ENCODE measurements at places on chromosomes 3 and 15. TPM values are rescaled to one million over a fixed set of nuclear protein-coding genes. Genes with fewer than 3 reads are reported as not detected.
A peak's percentile ranks its signal among the peaks of the same experiment; 100 is the strongest.

EAF2 gene
- total RNA-seq = 4.8 TPM

DNA sequence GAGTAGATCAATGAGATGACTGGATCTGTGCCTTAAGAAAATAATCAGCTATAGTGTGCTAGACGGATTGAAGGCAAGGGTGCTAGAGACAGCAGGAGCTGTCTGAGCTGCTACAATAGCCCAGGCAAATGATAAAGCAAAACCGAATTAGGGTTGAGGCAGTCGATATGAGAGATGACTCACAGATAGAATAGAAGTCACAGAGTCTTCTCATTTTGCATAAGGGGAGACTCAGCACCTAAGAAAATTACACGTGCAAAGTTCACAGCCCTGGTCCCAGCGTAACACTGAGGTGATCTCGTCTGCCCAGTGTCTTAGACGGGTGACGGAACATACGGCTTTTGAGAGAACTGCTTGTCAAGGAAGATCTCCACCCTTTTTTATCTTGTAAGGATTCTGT lies 11.6 kb downstream of the LPP start:
- peaks cover 39% of the 10 kb centered on the region for H3K4me1 ChIP-seq
- H3K27ac ChIP-seq = peak overlapping the region; percentile 68
- H3K27me3 ChIP-seq = no peaks in the 10 kb centered on the region
- H3K4me3 ChIP-seq = no peak overlapping the region

- no peaks in the 10 kb centered on the region for H3K27me3 ChIP-seq
- H3K36me3 ChIP-seq = no peaks in the 10 kb centered on the region
- ATAC-seq = no peak
- no peak overlapping the region for H3K4me3 ChIP-seq
Observed at GRCh38 chr3:176757429-176757828, 439.9 kb downstream of the TBL1XR1 start.

- ATAC-seq = no peak
- H3K27ac ChIP-seq = no peak overlapping the region
Observed at GRCh38 chr15:57133127-57133968, 214.9 kb downstream of the TCF12 start.

TTC21A gene
- 5.4 TPM for total RNA-seq

- no peaks in the 10 kb centered on the region for H3K36me3 ChIP-seq
- H3K27ac ChIP-seq = no peak overlapping the region
- peaks cover 4% of the 10 kb centered on the region for H3K4me1 ChIP-seq
- H3K27me3 ChIP-seq = no peaks in the 10 kb centered on the region
- no peak for ATAC-seq
Observed at GRCh38 chr3:32709346-32709745, 24.4 kb downstream of the CNOT10 start.

- no peaks in the 10 kb centered on the region for H3K27me3 ChIP-seq
- H3K4me1 ChIP-seq = no peaks in the 10 kb centered on the region
- H3K36me3 ChIP-seq = no peaks in the 10 kb centered on the region
- peak; percentile 68 for ATAC-seq
- H3K4me3 ChIP-seq = peak overlapping the region; percentile 98
Observed at GRCh38 chr15:49421991-49422390, 1.1 kb upstream of the FGF7 start.

DNA sequence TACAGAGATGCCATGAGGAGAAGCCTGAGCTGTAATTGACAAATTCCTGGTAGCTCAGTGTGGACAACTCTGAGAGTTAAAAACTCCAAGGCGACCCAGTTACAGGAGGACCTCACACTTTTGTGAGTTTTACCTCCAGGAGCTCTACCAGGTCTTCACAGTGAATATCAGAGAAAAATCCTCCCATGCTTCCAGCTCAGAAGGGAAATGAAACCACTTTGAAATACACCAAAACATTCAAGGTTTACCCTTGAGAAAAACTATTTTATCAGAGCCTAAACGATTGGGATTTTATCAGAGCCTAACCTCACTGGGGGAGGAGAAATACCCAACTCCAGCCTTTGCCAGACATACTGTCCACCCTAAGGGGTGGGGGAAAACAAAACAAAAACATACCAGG lies 52.4 kb downstream of the MCCC1 start:
- H3K4me3 ChIP-seq = no peak overlapping the region
- peaks cover 5% of the 10 kb centered on the region for H3K36me3 ChIP-seq
- no peak for ATAC-seq

ZNF106 gene
- 118 TPM for total RNA-seq

C3orf85 gene
- not detected for total RNA-seq

- no peaks in the 10 kb centered on the region for H3K4me1 ChIP-seq
- no peak for ATAC-seq
- H3K4me3 ChIP-seq = no peak overlapping the region
- H3K27me3 ChIP-seq = no peaks in the 10 kb centered on the region
- H3K36me3 ChIP-seq = no peaks in the 10 kb centered on the region
- no peak overlapping the region for H3K27ac ChIP-seq
Observed at GRCh38 chr3:15974647-15975046, 176.9 kb upstream of the ANKRD28 start.

- H3K27me3 ChIP-seq = no peaks in the 10 kb centered on the region
- H3K27ac ChIP-seq = no peak overlapping the region
- H3K36me3 ChIP-seq = peaks cover 42% of the 10 kb centered on the region
- no peak for ATAC-seq
Observed at GRCh38 chr3:126052196-126053058, 31.5 kb downstream of the SLC41A3 start.

- no peaks in the 10 kb centered on the region for H3K36me3 ChIP-seq
- H3K27ac ChIP-seq = no peak overlapping the region
- H3K4me1 ChIP-seq = no peaks in the 10 kb centered on the region
- no peaks in the 10 kb centered on the region for H3K27me3 ChIP-seq
- H3K4me3 ChIP-seq = no peak overlapping the region
- no peak for ATAC-seq
Observed at GRCh38 chr3:76943058-76943457, 96.8 kb upstream of the ROBO2 start.

GRCh38 chr3:184255291-184256039 lies 5.9 kb downstream of the CAMK2N2 start:
- ATAC-seq = no peak
- H3K4me1 ChIP-seq = peaks cover 16% of the 10 kb centered on the region
- H3K27me3 ChIP-seq = peaks cover 36% of the 10 kb centered on the region

GRCh38 chr3:70726961-70727360 lies 414.5 kb upstream of the MDFIC2 start:
- no peaks in the 10 kb centered on the region for H3K4me1 ChIP-seq
- H3K27ac ChIP-seq = no peak overlapping the region
- no peak overlapping the region for H3K4me3 ChIP-seq
- H3K36me3 ChIP-seq = no peaks in the 10 kb centered on the region

DNA sequence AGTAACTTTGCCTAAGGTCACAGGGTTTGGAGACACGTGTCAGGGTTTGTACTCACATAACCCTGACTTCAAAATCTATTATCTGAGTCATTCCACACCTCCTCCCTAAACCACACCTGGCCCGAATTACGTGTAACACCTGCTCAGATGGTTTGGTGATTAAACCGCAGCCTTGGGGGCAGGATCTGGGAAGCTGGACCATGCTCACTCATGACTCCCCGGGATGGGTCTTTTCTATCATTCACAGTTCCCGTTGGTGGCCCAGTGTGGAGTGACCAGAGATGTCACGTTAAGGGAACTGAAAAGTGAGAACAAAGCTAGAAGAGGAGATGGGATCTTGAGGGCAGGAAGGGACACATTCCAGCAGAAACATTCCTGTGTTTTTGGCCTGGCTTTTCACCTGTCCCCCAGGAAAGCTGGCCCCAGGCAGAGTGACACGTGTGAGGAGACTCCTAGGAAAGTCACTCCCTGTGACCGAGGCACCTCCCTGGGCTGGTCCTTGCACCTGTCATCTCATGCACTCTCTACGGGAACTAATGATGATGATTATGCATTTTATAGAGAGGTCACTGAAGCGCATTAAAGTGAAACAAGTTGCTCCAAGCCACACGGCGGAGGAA lies 75.4 kb upstream of the POMGNT2 start:
- H3K36me3 ChIP-seq = no peaks in the 10 kb centered on the region
- H3K27me3 ChIP-seq = no peaks in the 10 kb centered on the region
- H3K4me3 ChIP-seq = no peak overlapping the region
- H3K27ac ChIP-seq = no peak overlapping the region
- no peaks in the 10 kb centered on the region for H3K4me1 ChIP-seq
- no peak for ATAC-seq

DNA sequence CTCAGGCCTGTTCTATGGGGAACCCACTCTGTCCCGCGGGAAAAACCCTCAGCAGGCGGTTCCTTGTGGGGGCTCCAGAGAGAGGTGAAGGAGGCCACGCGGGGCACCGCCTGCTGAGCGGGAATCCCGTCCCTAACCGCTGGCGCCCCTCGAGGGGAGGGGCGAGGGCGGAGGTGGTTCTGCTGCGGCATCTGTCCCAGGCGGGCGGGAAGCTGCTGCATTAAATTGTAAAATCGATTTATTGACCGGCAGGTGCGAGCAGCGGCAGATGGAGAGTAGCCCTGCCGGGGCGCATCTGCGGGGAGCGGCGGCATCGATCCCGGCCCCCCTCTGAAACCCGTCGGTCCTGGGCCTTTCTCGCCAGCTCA lies 3.7 kb upstream of the DLL4 start:
- H3K36me3 ChIP-seq = no peaks in the 10 kb centered on the region
- no peak overlapping the region for H3K27ac ChIP-seq
- H3K4me1 ChIP-seq = peaks cover 50% of the 10 kb centered on the region

DNA sequence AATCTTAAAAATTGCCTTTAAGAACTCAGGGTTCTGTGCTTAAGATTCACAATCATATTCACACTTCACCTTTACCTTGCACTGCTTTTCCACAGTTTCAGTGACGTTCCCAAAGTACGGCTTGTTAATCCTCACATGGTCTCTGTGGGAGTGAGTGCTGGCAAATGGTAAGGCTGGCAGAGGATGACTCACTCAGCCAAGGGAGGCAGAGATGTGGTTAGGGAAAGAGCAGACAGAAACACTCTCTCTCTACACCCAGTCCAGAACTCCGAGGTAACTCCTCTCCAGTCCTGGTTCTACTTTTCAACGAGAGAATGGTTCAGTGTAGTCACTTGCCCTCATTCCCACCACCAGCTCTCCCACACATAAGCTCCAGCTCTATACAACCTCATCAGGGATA lies 33.1 kb downstream of the RASGRP1 start:
- no peak for ATAC-seq
- no peaks in the 10 kb centered on the region for H3K36me3 ChIP-seq
- H3K4me1 ChIP-seq = peaks cover 8% of the 10 kb centered on the region
- no peak overlapping the region for H3K4me3 ChIP-seq
- H3K27me3 ChIP-seq = no peaks in the 10 kb centered on the region
- no peak overlapping the region for H3K27ac ChIP-seq

DNA sequence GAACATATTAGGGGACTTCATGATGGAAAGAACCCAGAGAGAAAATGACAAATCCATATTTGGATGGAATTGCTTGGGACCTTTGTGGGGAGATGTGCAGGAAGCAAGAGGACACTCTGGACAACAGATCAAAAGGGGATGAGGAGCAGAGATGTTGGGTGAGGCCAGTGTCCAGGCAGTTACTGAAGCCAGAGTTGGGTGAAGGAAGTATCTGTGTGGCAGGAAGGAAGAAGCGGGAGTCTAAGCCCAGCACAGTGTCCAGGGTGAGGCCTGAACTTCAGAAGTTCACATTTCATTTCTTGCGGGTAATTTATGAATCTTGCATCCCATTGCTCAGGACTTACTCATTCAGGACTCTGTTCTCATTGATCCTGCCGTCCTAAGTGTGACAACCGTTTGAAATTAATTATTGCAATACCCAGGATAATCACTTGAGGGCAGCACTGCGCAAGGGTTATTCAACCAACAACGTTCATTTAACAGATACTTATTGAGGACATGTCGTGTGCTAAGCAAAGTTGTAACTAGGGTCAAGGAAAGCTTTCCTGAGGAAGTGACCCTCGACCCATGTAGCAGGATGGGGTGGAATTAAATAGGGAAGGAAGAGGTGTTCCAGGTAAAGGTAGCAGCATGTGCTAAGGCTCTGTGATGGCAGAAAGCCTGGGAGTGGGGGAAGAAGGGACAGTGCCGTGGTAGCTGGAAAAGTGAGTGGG lies 61.3 kb upstream of the CMTM8 start:
- no peak overlapping the region for H3K27ac ChIP-seq
- H3K4me1 ChIP-seq = no peaks in the 10 kb centered on the region
- no peaks in the 10 kb centered on the region for H3K27me3 ChIP-seq
- no peak overlapping the region for H3K4me3 ChIP-seq
- ATAC-seq = no peak

RBPMS2 gene
- 47.8 TPM for total RNA-seq
